ENCODE measurements at places on chromosomes 1 and 21. TPM values are rescaled to one million over a fixed set of nuclear protein-coding genes. Genes with fewer than 3 reads are reported as not detected.

S100A5 gene
- total RNA-seq: not detected

VANGL2 gene
- total RNA-seq: 2.3 TPM

CLEC20A gene
- 0.04 TPM for total RNA-seq

GRCh38 chr1:199979071-199979470, 48.4 kb upstream of the NR5A2 start:
- H3K4me3 ChIP-seq: no peak overlapping the region
- peak; percentile 8 for DNase-seq
- no peaks in the 10 kb centered on the region for H3K4me1 ChIP-seq
- H3K27ac ChIP-seq: no peak overlapping the region

CLCA2 gene
- not detected for total RNA-seq

- no peaks in the 10 kb centered on the region for H3K4me1 ChIP-seq
- no peak for DNase-seq
- no peak overlapping the region for H3K4me3 ChIP-seq
- no peak overlapping the region for H3K27ac ChIP-seq
- H3K27me3 ChIP-seq: no peaks in the 10 kb centered on the region
Observed at GRCh38 chr1:197096137-197096536, 29.1 kb upstream of the F13B start.

- no peak overlapping the region for H3K27ac ChIP-seq
- H3K4me1 ChIP-seq: no peaks in the 10 kb centered on the region
- DNase-seq: peak; percentile 14
Observed at GRCh38 chr1:43814401-43814800, 107.1 kb downstream of the ST3GAL3 start.

DNA sequence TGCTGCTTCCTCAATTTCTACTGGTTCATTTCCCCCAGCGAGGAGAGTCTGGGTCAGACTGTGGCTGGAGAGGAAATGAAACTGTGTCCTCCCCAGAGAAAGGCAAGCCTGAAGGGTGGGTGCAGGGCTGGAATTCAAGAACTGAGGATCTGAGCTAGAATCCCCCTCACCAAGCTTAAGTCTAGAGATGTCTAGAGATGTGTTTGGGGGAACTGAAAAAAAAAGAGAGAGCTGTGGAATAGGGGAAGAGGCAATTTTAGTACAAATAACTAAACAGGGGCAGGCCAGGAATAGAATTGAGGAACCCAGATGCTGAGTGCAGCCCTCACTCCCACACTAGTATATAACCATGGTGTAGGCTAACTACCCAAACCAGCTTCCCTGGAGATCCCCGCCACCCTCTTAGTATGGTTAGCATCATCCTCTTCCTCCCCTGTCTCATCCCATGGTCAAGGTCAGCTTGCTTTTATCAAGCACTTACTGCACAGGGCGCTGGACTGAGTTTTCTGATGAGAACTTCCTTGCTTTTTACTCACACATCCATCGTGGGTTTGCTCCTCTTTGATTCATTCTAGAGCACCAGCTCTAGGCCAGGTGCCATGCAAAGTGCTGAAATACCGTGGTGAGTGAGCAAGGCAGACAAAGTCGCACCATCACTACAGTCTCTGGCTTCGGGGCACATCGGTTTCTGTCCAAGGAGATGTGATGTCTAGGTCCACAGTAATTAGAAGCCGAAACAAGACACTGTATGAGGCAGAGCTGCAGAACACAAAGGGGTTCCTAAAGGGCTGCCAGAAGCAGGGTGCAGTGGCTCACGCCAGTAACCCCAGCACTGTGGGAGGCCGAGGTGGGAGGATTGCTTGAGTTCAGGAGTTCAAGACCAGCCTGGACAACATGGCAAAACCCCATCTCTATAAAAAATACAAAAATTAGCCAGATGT, 112.9 kb upstream of the IPO9 start:
- DNase-seq: peak; percentile 81
- no peaks in the 10 kb centered on the region for H3K27me3 ChIP-seq
- peaks cover 56% of the 10 kb centered on the region for H3K36me3 ChIP-seq
- H3K4me3 ChIP-seq: no peak overlapping the region
- H3K4me1 ChIP-seq: peaks cover 66% of the 10 kb centered on the region

GRCh38 chr1:103160281-103160680, 52.0 kb upstream of the COL11A1 start:
- H3K27me3 ChIP-seq: no peaks in the 10 kb centered on the region
- no peak for DNase-seq
- no peaks in the 10 kb centered on the region for H3K4me1 ChIP-seq

DNA sequence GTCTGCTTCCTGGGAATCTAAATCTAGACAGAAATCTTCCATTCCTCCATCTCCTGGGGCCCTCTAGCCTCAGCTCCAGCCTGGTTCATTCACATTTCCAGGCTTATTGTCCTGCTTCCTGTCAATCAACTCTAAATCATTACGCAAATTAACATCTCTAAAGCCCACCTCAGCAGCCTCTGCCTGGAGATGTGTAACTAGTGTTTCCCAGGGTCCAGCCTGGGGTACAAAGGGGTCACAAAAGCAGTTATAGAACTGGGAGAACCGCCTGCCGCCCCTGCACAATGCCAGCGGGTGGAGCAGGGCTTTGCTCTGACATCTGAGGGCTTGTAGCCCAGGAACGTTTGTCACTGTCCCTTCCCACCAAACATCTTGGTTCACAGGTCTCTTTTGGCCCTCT, 373.5 kb downstream of the RRAGC start:
- no peaks in the 10 kb centered on the region for H3K4me1 ChIP-seq
- DNase-seq: no peak
- no peak overlapping the region for H3K27ac ChIP-seq
- no peak overlapping the region for H3K4me3 ChIP-seq
- peaks cover 11% of the 10 kb centered on the region for H3K27me3 ChIP-seq

Measured in muscle of leg (tissue), 16 donors.